AG08395 (cell line): ENCODE measurements at places on chromosomes 7 and 10.

DNA sequence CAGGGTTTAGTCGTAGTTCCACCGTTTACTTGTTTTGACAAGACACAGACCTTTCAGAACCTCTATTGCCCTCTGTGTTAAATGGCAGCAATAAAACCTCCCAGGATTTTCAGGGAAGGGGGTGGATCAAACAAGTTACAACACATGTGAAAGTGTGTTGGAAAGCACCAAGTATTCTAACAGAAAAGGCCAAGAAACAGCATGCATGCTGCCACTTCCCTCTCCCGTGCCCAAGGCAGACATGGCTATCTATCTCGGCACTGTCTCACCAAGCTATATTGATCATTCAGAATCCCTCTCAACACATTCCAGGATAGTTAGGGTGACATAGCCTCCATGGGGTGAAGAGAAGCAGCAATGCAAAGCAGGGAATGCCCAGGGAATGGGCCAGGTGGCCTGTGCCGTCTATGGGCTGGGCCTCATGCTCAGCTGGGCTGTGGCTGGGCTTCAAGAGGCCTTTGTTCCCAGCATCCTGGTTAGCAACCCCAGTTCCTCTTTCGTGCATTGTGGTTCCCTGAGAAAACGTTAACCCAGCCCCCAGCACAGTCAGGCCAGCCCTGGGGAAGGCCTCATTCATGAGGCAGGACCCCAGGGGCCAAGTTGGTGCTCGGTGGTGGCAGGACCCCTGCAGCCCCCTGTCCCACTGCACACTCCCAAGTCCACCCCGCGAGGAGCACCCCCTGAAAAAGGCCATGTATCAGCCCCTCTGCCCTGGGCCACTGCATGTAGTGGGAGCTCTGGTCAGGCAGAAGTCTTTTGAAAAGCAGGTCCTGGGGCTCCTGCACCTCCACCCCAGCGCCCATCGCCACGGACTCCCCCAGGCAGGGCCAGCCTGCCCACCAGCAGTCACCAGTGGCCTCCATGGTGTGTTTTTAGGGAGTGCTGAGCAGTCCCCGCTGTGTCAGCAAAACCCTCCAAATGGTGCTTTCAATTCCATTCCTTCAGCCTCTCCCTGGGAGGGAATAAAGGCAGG is 25.5 kb downstream of the VSIR start:
- DNase-seq, result no peak

- DNase-seq, result no peak
Observed at GRCh38 chr7:92794391-92794790, 42.0 kb downstream of the CDK6 start.

DNA sequence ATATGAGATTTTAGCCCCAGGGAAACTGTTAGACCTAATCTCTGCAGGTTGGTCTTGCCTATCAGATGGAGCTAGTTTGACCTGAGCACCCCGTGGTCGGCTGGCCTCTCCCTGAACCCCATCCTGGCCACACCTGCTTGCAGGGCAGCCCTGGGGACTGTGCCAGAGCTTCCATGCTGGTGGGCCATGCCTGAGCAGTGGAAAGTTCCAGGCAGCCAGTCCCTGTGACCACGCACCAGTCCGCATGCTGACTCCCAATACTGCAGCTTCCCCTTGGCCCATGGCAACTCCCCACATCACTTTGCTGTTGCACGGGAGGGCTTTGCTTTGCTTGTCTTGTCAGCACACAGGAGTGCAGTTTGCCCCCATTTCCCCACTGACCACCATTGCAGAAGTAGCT is 427.8 kb upstream of the SEMA3D start:
- no peak for DNase-seq

DNA sequence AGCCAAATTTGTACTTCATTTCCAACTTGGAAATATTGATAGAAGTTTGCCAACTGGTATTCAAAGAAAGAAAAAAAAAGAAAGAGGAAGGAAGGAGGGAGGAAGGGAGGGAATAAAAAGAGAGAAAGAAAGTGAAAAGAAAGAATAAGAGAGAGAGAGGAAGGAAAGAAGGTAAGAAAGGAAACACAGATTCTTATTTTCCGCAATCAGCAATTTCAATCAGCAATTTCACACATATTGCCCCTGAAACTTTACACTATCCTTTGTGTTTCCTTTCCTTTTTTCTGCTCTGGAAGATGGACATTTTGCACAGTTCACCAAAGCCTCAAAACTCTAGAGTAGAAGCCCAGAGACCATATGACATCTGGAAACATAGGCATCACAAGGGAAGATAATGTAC is 888.1 kb downstream of the REEP3 start:
- no peak for DNase-seq

GRCh38 chr7:1664711-1665548 is 5.1 kb upstream of the ELFN1 start:
- peak; percentile 75 for DNase-seq

DNA sequence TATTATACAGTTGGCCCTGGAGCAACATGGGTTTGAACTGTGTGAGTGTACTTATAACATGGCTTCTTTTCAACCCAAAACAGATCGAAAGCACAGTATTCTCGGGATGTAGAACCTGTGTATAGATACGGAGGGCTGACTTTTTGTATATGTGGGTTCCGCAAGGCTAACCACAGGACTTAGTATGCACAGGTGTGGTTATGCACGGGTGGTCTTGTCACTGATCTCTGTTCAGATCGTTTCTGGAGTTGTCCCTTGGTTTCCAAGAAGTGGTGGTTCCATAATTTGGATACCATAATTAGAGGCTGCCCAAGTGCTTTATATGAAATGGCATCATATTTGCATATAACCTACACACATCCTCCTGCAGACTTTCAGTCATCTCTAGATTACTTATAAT is 10.9 kb upstream of the BHLHA15 start:
- no peak for DNase-seq

DNA sequence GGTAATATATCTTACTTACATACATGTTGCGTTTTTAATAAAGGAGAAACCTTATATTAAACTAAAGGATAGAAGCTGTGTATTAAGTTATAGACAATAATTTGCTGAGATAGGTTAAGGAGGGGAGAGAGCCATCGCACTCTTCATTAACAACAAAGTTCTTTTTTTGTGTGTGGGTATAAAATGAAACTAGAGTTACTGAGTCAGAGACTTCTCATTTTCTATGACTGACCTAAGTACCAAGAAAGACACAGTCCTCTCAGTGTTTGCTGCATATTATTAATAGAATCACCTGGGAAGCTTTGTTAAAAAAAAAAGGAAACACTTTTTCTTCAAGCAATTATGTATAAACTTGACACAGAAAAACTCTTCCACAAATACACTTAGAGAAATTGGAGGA is 31.4 kb downstream of the FEZF1 start:
- no peak for DNase-seq

DNA sequence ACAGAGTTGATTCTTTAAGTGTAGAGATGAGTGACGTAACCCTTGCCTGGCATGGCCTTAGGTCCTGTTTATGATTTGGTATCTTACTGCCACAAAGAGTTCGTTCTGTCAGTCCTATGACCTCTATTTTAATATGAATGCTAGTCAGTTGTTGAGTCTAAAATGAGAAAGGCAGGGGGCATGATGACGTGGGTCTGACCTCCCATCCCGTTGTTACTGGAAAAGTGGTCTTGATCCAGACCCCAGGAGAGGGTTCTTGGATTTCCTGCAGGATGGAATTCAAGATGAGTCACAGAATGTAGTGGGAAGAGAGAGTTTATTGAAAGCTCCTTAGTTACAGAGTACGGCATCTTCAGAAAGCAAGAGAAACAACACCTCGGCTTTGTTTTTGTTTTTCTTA is 317.0 kb upstream of the COBL start:
- no peak for DNase-seq

GRCh38 chr7:40701836-40702551 is 567.2 kb downstream of the SUGCT start:
- DNase-seq, result no peak

- no peak for DNase-seq
Observed at GRCh38 chr10:29395409-29395808, 106.5 kb downstream of the LYZL1 start.

- no peak for DNase-seq
Observed at GRCh38 chr7:107049480-107049879, 5.0 kb downstream of the PRKAR2B start.

- DNase-seq, result no peak
Observed at GRCh38 chr7:37684927-37685326, 1.4 kb downstream of the GPR141 start.

DNA sequence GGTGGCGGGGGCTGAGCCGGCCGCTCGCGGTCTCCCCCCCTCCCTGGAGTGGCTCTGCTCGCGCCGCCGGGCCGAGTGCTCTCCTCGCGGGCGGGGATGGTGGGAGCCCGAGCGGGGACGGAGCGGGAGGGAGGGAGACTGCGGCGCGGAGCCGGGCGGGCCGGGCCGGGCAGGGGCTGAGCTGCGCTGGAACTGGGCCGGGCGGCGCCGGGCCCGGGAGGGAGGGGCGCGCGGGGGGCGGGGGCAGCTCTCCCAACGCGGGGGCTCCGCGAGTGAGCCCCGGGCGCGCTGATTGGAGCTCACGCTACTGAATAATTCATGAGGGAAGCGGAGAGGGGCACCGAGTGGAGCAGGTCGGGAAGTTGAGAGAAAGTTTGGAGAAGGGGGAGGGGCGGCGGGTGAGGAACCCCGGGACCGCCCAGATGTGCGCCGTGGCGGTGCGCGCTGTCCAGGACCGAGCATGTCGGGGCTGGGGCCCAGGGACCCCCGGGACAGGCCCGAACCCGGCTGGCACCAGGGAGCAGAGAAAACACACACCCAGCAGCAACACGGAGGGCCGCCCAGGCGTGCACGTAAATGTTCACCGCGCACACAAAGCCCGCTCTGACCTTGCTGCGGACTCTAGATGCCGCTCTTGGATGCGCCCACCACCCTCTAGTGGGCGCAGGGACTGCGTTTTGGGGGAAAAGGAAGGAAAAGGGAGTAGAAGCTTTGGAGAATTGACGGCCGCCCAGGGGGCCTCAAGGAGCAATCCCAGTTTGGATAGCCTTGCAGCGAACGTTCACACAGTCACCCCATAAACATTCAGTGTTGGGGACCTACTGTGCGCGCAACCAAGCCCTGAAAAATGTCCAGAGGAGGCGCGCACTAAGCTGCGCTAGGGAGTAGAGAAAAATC is at the start of gene EPHB4:
EPHB4 (minus strand) TSS at position 194 of the 897 bp plus-strand sequence. CDS start 493 bp downstream, outside the sequence.
- DNase-seq, result peak; percentile 84

- DNase-seq, result no peak
Observed at GRCh38 chr10:48520184-48520506, 84.7 kb downstream of the ARHGAP22 start.

GRCh38 chr10:72308320-72308987 is 34.7 kb downstream of the DDIT4 start:
- peak; percentile 67 for DNase-seq

DNA sequence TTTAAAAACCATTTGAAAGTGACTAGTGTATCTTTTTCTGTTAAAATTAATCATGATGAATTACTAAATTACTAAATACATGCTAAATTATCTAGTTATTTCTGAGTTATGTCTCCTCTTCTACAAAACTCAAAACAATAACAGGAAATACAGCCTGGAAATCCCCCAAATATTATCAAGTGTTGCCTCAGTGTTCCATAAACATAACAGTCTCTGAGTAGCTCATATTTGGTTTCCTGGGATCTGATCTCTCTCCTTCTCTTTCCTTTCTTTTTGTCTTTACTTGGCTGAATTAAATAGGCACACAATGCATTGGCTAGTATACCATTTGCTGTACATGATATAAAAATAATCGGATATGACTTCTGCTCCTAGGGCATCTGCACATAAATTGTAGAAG is 277.6 kb upstream of the IGFBP3 start:
- no peak for DNase-seq

DNA sequence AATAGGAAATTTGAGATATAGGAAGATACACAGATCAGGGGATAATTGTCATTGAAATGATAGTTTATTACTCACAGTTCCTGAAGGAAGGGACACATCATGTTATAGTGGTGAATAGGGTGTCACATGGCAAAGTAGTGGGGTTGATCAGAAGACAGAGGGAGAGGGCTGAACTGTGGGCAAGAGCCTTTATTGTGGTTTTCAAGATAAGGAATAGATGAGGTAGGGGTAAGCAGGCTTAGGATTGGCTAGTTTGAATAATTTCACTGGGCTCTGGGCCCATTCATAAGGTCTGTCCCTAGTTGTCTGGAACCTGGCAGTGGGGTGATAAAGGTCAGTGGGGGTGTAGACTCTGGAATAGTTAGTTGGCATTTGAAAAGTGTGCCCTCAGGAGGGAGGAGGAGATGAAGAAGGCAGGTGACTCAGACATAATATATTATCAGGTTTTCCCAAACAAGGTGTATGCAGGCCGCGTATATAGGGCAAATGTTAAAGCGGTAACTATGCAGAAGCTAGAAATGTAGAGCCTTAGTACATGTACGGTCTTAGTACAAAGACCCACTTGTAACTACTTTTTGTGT is 18.5 kb downstream of the FGL2 start:
- no peak for DNase-seq

GRCh38 chr10:75108684-75109458 is 2.6 kb upstream of the SAMD8 start:
- DNase-seq, result peak; percentile 48

DNA sequence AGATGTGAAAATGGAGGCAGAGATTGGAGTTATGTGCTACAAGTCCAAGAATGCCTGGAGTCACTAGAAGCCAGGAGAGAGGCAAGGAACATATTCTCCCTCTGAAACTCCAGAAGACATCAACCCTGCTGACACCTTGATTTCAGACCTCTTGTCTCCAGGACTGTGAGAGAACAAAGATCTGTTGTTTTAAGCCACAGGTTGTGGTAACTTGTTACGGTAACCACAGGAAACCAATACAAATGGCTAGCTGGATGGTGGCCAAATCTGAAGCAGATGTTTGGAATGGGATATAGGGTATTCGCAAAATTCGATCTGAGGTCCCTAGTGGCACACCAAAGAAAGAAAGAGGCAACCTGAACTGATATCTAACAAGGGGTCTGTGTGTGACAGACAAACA is 129.0 kb downstream of the HERPUD2 start:
- no peak for DNase-seq

- no peak for DNase-seq
Observed at GRCh38 chr10:13649844-13650520, 63.2 kb downstream of the PRPF18 start.

DNA sequence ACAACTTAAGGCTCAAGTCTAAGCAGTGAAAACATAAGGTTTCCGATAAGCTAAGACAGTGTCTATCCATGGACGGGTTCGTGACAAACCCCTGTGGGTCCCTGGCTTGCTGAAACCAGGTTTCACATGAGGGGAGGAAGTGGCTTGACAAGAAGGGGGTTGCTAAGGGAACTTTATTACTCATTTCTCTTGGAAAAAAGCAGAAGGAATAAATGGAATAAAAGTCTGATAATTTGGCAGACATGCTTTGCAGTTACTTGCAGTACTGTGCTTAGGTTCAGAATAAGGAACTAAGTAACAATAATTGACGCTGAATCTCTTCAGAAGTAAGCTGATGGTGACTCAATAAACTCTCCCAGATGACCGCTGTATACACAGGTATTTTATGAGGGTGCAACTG is 34.7 kb downstream of the RBM17 start:
- no peak for DNase-seq

DNA sequence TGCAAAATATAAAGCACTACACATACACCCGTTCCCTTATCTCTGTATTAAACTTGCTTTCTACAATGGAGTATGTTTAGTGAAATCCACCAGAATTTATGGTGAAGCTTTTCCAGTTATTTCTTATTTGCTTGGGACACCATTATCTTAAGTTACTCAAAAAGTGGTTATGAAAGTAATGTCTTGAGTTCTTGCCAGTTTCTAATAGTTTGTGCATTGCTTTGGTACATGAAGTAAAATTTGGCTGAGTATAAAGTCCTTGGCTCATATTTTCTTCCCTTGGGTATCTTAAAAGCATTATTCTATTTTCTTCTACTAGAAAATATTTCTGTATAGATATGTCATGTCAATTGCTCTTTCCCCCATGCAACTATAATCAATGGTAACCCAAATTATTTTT is 85.2 kb downstream of the POLR1F start:
- no peak for DNase-seq
